ENCODE measurements at places on chromosomes 12 and 14.
A peak's percentile ranks its signal among the peaks of the same experiment; 100 is the strongest.

DNA sequence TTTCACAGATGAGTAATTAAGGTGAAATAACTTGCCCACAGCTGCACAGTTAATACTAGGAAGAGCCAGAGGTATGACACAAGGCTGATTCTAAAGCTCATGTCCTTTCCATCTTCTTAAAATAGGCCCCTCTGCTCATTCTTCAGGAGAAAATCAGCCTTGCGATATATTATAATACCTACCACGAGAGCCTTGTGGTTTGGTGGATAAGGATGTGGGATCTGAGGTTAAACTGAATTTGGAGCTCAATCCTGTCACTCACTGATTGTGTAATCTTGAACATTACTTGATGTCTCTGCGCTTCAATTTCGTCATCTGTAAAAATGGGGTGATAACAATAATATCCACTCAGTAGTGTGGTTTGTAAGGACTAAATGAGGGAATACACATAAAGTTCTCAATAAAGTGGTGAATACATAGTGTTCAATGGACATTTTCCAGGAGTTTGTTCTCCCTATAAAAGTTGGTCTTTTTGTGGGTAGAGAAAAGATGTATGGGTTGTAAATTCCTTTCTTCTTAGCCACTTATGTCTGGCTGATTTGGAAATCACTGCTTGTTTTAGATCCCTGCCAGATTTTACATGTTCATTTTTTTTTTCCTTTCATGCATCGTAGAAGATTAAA lies 25.1 kb upstream of the ATP2B1 start:
- no peak for DNase-seq
- H3K27me3 ChIP-seq: no peaks in the 10 kb centered on the region
- H3K36me3 ChIP-seq: no peaks in the 10 kb centered on the region
- no peak overlapping the region for H3K4me3 ChIP-seq
- no peak overlapping the region for H3K27ac ChIP-seq

DNA sequence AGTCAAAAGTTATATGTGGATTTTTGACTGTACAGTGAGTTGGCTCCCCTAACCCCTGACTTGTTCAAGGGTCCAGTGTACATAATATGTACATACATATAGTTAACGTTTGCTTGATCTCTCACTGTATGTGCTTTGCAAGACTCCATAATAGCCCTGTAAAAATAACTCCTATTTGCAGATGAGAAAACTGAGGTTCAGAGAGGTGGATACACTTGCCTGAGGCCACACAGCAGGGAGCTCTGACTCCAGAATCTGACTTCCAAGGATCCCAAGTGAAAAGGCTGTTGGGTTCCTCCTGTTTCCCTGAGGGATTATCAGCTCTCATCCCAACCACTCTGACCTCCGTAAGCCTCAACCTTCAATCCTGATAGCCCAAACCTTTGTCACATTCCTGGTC lies 41.7 kb downstream of the CMKLR1 start:
- peaks cover 20% of the 10 kb centered on the region for H3K4me1 ChIP-seq
- H3K27me3 ChIP-seq: peaks cover 15% of the 10 kb centered on the region
- DNase-seq: no peak
- no peaks in the 10 kb centered on the region for H3K36me3 ChIP-seq

GRCh38 chr14:68246074-68246785 lies 426.7 kb downstream of the RAD51B start:
- peak overlapping the region; percentile 87 for H3K27ac ChIP-seq
- H3K4me1 ChIP-seq: peaks cover 78% of the 10 kb centered on the region
- no peak for DNase-seq
- H3K27me3 ChIP-seq: no peaks in the 10 kb centered on the region
- peaks cover 4% of the 10 kb centered on the region for H3K36me3 ChIP-seq
- peak overlapping the region; percentile 49 for H3K4me3 ChIP-seq

GRCh38 chr14:53048631-53049030 lies 97.8 kb upstream of the FERMT2 start:
- H3K4me3 ChIP-seq: no peak overlapping the region
- H3K36me3 ChIP-seq: peaks cover 8% of the 10 kb centered on the region
- H3K4me1 ChIP-seq: no peaks in the 10 kb centered on the region
- H3K27ac ChIP-seq: no peak overlapping the region
- no peaks in the 10 kb centered on the region for H3K27me3 ChIP-seq

DNA sequence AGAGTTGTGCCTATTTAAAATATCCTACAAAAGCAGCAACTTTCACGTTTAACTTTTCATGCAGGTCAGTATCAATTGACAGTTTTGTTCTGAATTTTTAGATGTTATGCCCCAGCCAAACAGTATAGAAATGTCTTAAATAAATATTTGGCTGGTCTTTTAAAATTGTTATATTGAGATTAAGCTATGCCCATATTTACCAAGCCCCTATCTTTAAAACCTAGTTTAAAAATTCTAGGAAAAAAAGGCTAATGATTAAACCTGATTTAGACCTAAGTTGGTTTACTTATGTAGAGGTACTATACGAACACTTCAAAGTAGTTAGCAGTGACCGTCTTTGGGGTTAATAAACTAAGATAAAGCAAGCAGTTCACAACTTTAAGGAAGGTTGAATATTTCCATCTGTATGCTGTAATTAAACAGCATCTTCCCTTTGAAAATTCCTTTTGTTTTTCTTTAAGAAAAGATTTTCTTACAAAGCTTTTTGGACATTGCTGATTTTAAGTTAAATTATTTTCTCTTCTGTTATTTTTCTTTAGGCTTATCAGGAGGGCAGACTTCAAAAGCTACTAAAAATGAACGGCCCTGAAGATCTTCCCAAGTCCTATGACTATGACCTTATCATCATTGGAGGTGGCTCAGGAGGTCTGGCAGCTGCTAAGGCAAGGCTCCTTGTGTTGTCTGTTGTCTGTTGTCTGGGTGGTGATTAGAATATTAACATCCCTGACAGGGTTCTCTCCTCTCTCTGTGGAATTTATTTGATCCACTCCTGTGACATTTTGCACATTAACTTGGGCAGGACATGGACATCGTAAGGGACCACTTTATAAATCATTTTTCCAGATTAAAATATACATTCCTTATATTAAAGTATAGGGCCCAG lies 7.5 kb downstream of the EID3 start:
- H3K4me1 ChIP-seq: peaks cover 8% of the 10 kb centered on the region
- H3K27me3 ChIP-seq: no peaks in the 10 kb centered on the region
- peaks cover 37% of the 10 kb centered on the region for H3K36me3 ChIP-seq
- no peak for DNase-seq
- no peak overlapping the region for H3K27ac ChIP-seq
- H3K4me3 ChIP-seq: no peak overlapping the region

DNA sequence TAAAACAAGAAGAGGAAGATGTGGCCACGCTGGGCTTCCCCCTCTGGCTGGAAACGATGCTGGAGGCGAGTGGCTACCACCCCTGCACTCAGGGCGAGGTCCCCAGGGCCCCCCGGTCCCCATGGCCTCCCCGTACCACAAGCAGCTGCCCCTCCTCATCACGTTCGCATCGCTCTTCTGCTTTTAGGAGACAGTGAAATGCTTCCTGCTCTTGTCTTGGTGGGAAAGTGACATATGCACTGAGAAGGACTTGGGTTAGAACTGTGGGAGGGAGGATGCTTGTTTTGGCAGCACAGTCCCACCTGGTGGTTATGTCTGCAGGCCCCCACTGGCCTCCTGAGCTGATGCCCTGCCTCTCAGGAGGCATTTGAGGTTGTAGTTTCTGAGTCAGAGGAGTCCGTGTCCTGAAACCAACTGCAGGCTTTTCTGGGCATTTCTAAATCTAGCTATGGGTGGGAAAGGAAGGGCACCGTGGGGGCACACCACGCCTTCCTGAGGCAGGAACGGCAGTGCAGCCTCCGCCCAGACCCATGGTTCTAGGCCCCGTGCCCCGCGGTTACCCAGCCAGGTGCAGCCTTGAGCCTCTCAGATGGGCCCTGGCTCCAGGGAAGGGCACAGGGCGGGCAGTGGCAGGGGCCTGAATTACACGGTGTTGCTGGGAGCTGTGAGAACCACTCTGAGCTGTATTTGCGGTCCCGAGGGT lies 139.3 kb downstream of the ADGRD1 start:
- peaks cover 9% of the 10 kb centered on the region for H3K4me1 ChIP-seq
- H3K27ac ChIP-seq: no peak overlapping the region
- H3K4me3 ChIP-seq: no peak overlapping the region
- no peaks in the 10 kb centered on the region for H3K36me3 ChIP-seq

GRCh38 chr14:98512501-98513251 lies 759.3 kb downstream of the BCL11B start:
- DNase-seq: no peak
- no peak overlapping the region for H3K4me3 ChIP-seq
- H3K27me3 ChIP-seq: peaks cover 12% of the 10 kb centered on the region
- no peak overlapping the region for H3K27ac ChIP-seq
- H3K36me3 ChIP-seq: no peaks in the 10 kb centered on the region

GRCh38 chr14:103001226-103001625 lies 56.1 kb downstream of the CDC42BPB start:
- no peaks in the 10 kb centered on the region for H3K27me3 ChIP-seq
- DNase-seq: no peak
- peaks cover 17% of the 10 kb centered on the region for H3K36me3 ChIP-seq
- H3K4me3 ChIP-seq: no peak overlapping the region

DNA sequence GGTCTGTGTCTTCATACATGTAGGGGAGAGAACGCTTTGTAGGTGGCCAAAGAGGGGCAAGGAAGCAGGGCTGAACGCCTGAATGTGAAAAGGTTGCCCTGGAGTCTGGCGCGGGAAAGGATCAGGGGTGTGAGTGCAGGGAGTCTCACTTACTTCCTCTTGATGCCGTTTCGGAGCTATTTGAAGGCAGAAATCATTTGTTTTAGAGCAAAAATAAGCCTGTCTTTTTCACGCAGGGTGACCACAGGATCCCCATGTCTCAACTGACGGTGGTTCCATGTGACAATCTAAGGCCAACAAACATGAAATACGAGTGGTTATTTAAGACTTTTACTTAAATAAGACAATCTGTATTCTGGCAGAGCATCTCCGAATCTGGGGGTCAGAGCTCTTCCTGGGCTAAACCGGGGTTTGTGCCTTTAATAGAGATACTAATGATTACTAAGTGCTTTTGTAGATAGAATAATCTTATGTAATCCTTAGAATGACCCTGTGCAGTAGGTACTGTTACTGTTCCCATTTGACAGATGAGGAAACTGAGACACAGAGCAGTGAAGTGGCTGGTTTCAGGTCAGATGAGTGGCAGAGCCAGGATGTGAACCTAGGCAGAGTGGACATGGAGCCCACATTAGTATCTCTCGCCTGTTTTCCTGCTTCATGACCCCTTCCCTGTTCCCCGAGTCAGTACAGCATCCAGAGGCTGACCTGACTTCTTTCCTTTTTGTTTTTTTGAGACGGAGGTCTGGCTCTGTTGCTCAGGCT lies 1.9 kb downstream of the BRI3BP start:
- no peaks in the 10 kb centered on the region for H3K27me3 ChIP-seq
- no peak for DNase-seq
- H3K4me1 ChIP-seq: peaks cover 17% of the 10 kb centered on the region
- H3K4me3 ChIP-seq: peak overlapping the region; percentile 95
- H3K36me3 ChIP-seq: peaks cover 4% of the 10 kb centered on the region
- peak overlapping the region; percentile 32 for H3K27ac ChIP-seq

- H3K4me3 ChIP-seq: no peak overlapping the region
- H3K36me3 ChIP-seq: no peaks in the 10 kb centered on the region
- peaks cover 5% of the 10 kb centered on the region for H3K4me1 ChIP-seq
- no peak overlapping the region for H3K27ac ChIP-seq
- no peaks in the 10 kb centered on the region for H3K27me3 ChIP-seq
- DNase-seq: no peak
Observed at GRCh38 chr12:77070382-77070781, 5.0 kb upstream of the E2F7 start.

DNA sequence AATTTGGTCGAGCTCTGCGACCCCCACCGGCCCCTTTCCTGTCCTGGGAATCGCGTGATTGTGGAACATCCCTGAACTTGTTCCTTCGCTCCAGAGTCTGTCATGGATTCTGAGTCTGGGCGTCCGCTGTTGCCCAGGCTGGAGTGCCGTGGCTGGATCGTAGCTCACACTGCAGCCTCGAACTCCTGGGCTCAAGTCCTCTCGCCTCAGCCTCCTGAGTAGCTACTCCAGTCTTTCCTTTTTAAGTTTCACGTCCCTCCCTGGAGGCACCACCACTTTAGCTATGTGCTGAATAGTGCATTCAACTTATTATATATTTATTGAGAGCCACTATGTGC lies 698 bp downstream of the ACOT6 start:
- H3K27me3 ChIP-seq: no peaks in the 10 kb centered on the region
- DNase-seq: no peak
- no peaks in the 10 kb centered on the region for H3K36me3 ChIP-seq
- peak overlapping the region; percentile 53 for H3K27ac ChIP-seq

DNA sequence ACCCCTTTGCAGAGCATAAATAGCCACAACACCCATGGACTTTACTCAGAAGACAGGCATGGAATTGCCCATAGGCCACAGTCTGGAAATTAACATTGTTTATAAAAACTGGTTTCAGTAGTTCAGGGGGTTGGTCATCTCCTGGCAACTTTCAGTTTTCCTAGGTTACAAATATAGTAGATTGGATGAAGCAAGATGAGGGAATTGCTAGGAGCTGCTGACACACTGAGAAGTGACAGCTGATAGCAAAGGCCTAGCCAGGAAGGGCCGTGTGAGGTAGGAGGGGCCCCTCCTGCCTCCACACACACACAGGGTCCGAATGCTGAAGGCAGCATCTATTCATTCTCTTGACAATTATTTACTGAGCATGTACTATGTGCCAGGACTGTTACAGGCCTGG lies 8.3 kb downstream of the GALNT16 start:
- no peak for DNase-seq
- no peaks in the 10 kb centered on the region for H3K4me1 ChIP-seq
- peaks cover 9% of the 10 kb centered on the region for H3K27me3 ChIP-seq
- no peak overlapping the region for H3K27ac ChIP-seq

- H3K36me3 ChIP-seq: no peaks in the 10 kb centered on the region
- H3K4me3 ChIP-seq: peak within 1 kb of the TSS; percentile 90
Observed at GRCh38 chr14:103847451-103848174, at the start of gene PPP1R13B. TSS of gene PPP1R13B (minus strand) at chr14:103847575. CDS start at chr14:103847307, 268 bp downstream.

DNA sequence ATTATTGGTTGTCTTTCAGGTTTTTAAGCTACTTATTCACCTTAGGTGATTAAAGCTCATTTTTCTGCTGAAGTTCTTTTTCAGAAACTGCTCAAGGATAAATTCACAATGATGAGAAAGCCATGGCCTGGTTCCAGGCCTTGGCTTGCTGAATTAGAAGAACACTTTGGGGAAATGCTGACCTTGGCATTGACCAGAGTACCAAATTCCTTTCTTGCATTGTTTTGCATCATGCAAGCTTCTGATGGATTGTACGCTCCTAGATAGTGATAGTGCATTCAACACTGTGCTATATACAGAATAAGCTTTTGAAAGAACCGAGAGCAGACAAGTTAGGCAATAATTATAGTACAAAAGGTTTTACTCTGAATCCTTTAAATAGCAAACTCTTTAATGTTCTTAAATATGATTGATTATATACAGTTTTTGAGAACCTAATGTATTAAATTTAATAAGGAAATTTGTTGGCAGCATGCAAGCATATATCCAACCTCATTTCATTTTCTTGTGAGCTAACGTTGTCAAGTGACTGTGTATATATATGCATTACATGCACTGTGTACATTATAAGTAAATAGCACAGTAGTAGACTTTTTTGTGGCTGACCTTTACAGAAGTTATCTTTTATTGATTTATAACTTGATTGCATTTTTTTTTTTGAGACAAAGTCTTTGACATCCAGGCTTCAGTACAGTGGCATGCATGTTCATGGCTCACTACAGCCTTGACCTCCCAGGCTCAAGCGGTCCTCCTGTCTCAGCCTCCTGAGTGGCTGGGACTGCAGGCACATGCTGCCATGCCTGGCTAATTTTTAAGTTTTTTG lies 99.2 kb downstream of the DIP2B start:
- no peak overlapping the region for H3K4me3 ChIP-seq
- no peak overlapping the region for H3K27ac ChIP-seq
- no peaks in the 10 kb centered on the region for H3K27me3 ChIP-seq
- peaks cover 12% of the 10 kb centered on the region for H3K36me3 ChIP-seq
- no peak for DNase-seq

- H3K27ac ChIP-seq: peak overlapping the region; percentile 76
- peak overlapping the region; percentile 4 for H3K4me3 ChIP-seq
- H3K27me3 ChIP-seq: no peaks in the 10 kb centered on the region
- H3K36me3 ChIP-seq: peaks cover 8% of the 10 kb centered on the region
Observed at GRCh38 chr14:99055019-99055418, 217.0 kb downstream of the BCL11B start.
